ENCODE measurements at places on chromosomes 7 and 10.

DNA sequence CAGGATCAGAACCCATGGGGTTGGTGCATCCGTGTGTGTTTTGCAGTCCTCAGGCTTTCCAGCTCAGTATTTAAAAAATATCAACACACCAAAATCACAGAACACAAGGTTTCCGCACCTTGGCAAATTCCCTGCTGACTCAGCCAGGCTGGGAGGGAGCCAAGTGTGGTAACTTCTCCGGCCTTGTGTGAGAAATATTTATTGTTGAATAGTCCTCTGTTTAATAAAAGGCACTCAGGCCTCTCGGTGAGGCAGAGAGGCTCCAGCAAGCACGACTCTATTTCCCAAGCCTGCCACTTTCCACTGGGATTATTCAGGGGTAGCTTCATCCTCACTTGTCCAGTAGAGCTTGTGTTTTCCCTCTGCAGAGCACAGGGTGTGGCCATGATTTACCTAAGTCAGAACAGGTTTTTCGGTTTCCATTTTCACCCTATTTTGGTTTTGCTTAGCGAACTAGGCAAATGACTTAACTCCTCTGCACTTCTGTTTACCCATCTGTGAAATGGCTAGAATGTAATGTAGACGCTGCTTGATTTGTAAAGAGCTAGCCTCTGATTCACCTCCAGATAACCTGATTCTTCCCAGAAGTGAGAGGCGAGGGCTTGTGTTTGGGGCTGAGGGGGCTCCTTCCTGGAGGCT, 13.0 kb upstream of the CHST15 start:
- DNase-seq, result no peak

- DNase-seq, result peak; percentile 41
Measured at GRCh38 chr7:138352570-138353461, 107.2 kb upstream of the TRIM24 start.

DNA sequence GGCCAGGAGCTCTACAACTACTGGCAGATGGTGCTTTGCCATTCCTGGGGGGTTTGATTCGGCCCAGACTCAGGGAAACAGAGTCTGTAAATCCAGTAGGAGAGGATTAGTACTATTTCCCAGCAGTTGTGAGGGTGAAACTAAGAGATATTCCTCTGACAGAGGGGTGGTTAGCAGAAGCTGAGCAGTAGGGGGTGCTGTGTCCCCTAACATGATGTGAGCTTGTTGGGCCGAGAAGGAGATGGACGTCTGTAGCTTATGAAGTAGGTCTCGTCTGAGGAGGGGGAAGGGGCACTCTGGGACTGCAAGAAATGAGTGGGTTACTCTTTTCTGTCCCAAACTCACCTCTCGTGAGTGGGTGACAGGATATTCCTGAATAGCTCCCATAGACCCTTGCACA, 179.2 kb upstream of the MBL2 start:
- DNase-seq, result no peak

- no peak for DNase-seq
Measured at GRCh38 chr7:155618708-155619633, 25.5 kb upstream of the RBM33 start.

GRCh38 chr10:75532253-75532924, 101.0 kb downstream of the LRMDA start:
- no peak for DNase-seq

DNA sequence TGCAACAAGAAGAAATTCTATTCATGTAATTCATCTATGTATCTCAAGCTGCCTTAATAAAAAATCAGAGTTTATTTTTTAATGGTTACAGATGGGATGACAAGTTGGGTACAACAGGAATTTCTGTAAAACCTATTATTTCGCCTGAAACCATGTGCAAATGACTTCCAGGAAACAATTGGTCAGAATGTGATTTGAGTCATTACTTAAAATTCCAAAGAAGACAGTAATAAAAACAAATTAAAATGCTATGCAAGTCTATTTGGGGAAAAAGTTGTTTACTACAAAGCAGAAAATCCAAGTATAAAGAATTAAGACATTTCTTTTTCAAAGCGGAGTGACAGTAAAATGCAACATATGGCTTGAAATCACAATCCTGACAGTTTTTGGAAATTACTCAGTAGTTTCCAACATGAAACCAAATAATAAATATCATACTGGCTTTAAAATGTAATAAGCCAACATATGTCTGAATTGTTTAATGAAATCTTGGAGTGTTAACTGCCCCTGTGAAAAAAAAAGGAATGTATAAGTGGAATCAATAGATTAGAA, 41.5 kb upstream of the SEMA3C start:
- no peak for DNase-seq

- no peak for DNase-seq
Measured at GRCh38 chr7:151484971-151485707, 34.6 kb downstream of the RHEB start.

GRCh38 chr10:33153251-33153967, 181.1 kb downstream of the NRP1 start:
- no peak for DNase-seq

DNA sequence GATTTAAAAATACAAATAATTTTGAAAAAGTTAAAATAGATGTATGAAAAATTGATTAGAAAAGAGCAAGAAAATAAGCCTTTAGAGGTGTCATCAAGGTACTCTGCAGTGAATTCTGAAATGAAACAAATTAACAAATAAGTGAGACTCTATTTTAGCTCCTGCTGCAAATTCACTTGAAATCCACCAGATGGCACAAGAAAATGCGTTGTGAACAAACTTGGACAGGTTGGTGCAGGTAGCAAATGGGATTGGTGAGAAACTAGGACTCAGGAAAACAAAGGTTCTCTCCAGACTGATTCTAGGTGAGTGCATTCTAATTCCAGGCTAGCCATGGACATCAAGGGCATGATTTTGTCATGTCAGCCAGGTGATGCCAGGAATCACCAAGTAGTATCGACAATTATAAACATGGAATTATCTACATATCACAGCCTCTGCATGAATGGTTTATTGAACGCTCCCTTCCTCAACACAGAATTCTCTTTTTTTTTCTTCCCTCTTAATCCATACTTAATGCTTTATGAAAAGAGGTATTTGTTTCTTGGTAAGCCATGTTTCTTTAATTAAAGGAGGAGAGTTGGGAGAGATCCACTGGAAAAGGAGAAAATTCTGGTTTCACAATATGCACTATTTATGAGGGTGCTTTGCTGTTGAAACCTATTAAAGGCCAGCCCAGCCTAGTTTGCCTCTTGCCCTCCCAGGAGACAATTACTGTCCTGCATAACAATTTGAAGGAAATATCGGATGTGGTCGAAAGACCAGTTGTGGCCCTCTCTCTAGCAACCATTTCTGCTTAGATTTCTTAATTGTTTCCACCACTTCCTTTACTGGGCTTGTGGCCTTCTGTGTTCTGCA, 118.1 kb downstream of the ZNF365 start:
- no peak for DNase-seq

DNA sequence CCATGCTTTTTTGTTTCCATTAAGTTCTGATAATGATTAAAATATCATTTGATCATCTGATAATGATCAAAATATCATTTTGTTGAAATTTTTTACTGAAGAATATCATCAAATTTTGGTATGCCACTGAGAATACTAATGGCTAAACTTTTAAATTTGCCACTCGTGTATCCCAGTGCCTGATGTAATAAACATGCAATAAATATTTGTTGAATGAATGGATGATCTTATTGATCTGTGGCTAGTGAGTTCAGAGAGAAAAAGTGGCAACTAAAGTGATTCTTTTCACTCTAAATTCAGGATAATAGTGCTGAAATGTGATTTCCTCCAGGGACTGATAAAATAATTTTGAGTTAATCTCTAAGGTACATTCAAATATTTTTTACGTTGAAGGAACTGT, 159.3 kb upstream of the WNT16 start:
- DNase-seq, result no peak

DNA sequence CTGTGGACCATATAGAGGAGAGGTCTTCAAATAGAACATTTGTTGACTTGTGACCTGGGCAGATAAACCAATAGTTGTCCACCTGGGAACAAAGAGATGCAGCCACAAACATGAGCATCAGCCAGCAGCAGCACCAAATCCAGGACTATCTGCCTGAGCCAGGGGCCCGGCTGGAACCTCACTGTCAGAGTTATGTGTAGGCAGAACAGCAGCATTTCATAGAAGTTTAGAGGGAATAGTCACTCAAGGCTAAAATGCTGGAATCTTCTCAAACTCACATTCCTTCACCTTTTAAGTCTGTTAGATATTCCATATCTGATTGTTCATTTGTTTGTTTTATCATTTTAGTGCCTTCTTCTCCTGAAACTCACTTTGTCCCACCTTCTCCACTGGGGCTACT, 72.2 kb upstream of the IL6 start:
- no peak for DNase-seq

DNA sequence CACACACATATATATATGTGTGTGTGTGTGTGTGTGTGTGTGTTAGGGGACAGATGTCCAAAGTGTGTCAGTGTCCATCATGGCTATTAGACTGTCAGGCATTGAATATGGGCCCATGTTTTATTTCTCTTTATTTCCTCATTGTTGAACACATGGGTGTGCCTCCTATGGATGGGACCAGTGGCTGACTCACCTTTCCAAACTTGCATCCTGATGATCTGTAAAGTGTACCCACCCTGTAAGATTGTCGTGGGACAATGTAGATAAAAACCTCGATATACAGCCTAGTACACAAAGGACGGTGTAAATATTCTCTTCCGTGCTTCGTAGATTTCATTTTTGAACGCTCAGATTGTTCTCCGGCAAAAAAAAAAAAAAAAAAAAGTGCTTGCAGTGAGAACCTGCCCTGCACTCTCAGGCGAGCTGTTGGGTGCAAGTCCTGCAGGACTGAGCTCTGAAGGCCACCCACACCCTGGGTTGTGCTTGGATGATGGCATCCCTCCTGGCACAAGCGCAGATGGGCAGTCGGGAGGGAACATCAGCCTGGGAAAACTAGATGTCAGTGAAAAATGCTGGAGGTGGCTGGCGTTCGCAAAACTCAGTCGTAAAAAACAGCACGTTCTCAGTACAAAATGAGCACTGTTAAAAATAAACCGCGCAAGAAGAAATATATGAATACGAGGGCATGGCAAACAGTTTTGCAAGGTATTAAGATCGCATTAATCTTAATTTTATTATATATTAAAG, 166.9 kb downstream of the CUX1 start:
- no peak for DNase-seq

DNA sequence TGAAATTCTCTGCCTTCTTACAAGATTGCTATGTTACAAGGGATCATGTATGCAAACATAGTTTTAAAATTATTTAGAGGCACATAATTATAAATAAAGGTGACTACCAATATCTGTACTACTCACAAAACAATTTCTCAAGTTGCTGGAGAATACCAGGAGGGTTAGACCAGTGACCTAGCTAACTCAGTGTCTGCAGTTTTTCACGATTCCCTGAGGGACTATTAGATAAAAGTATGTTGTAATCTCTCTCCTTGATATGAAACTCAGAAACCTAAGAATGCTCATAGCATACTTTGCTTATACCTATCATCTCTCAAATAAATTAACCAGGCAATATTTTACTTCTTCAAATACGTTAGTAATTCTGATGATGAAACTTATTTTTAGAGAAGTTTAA, 534.0 kb upstream of the ANKRD30A start:
- no peak for DNase-seq

GRCh38 chr7:156397249-156397648, 243.3 kb upstream of the RNF32 start:
- DNase-seq, result no peak

GRCh38 chr10:124049484-124049883, 43.9 kb downstream of the CHST15 start:
- DNase-seq, result no peak

DNA sequence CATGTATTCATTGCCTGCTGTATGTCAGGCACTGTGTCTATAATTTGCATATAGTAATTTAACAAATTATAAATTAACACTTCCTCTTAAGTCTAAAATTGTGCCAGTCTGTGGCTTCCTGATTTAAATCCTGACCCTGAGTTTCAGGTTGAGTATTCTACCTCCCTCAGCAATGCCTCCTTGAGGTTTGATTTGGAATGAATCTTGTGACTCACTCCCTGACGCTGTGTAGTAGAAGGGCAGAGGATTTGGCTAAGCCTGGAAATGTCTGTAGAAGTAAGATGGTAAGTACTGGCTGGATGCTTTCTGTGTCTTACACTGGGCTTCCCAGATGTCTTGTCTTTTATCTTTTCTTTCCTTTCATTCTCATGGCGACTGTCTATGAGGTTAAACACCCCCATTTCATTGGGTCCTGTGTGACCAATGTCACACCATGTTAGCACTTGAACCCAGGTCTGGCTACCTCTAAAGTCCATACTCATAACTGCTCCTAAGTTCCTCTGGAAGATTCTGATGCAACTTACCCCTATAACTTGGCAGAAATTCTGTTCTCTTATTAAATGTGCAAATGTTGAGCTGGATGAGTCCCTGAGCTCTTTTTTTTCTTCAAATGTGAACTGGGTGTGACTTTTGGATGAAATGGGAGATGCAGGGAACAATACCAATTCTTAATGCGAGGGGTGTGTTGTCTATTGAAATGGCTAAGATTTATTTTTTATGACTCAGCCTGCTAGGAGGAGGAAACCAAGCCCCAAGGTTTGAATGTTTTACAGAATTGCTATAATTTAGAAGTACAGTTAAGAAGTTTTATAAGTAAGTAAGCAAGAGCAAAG, 48.5 kb downstream of the PLCE1 start:
- DNase-seq, result peak; percentile 35

- DNase-seq, result no peak
Measured at GRCh38 chr10:124983321-124983720, 41.4 kb downstream of the ZRANB1 start.

DNA sequence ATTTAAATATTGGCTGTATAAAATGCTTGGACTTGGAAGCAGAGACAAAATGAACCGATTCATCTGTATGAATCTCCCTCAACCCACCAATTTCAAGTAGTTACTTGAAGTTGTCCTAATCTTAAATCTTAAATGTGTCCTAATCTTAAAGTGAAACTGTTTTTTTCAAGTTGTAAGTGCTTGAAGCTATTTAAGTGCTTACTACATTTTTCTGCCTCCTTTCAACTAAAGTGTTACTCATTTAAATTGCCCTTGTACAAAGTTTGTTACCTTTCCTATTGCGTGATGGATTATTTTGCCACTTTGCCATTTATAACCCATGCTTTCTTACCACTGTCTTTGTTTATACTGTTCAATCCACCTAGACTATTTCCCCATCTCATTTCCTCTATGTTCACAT, 2.8 kb downstream of the BCAP29 start:
- DNase-seq, result no peak

- DNase-seq, result no peak
Measured at GRCh38 chr7:17495655-17496394, 197.4 kb downstream of the AHR start.

DNA sequence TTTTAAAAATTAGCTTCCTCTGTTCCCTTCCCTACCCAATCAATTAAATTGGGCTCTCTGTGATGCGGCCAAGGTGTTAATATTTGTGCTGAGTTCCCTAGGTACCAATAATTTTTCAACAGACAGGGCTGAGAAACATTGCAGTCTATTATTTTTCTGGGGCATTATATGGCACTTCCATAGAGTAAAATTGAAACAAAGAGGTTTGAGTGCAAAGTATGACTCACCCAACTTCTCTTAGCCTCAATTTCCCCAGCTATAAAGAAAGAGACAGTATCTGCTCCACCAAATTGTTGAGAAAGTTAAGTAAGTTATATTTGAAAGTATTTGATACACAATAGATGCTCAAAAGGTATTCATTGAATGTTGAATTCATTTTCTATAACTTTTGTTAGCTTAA, 74.9 kb downstream of the TES start:
- no peak for DNase-seq

- no peak for DNase-seq
Measured at GRCh38 chr7:2118630-2119190, 114.0 kb downstream of the MAD1L1 start.

GRCh38 chr10:107913317-107914294, 749.1 kb upstream of the SORCS1 start:
- DNase-seq, result no peak
